Caco-2 (cell line): ENCODE measurements at places on chromosomes 5 and 9.

GRCh38 chr9:133528001-133528875 is 3.5 kb upstream of the MYMK start:
- DNase-seq = no peak

DNA sequence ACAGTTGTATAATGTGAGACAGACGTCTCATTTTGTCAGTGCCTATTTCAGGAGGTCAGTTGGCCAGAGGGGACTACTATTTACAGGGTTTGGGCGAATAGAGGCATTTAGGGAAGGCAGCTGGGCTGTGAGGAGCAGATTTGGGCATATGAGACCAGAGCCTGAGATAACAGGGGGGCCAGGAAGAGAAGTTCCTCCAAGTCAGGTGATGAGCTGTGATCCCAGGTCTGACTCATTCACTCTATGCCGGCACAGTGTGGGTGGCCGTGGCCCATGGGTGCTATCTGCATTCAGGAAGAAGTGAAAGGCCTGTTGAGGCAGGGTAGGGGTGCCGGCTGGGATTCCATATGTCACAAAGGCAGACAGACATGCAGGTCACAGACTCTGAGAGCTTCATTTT is 142.8 kb downstream of the PDZD2 start:
- DNase-seq = no peak

- no peak for DNase-seq
Measured at GRCh38 chr5:54610197-54610944, 92.8 kb downstream of the SNX18 start.

- DNase-seq = no peak
Measured at GRCh38 chr9:98018347-98018746, 35.2 kb downstream of the ANP32B start.

GRCh38 chr5:15645381-15646160 is 145.6 kb downstream of the FBXL7 start:
- no peak for DNase-seq

DNA sequence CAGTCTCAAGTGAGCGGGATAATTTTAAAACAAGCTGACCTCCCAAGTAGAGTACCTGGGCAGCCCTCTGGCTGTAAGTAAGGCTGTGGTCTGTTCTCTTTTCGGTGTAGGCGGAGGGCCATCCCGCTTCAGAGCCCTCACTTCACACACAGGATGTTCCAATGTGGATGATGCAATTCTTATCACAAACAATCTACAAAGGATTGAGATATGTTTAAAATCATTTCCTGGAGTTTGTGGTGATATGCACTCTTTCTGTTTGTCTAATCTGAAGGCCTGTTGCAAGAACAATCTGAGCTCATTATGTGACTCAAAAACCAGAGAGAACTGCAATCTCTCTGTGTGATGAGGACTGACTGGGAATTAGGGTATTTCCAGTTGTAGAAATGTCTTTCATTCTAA is 42.5 kb downstream of the ITGA2 start:
- DNase-seq = no peak

- DNase-seq = no peak
Measured at GRCh38 chr9:77707383-77708063, 59.4 kb upstream of the GNA14 start.

- no peak for DNase-seq
Measured at GRCh38 chr5:51024263-51024662, 357.8 kb downstream of the PARP8 start.

- no peak for DNase-seq
Measured at GRCh38 chr5:73153513-73153912, 19.5 kb upstream of the TMEM174 start.

DNA sequence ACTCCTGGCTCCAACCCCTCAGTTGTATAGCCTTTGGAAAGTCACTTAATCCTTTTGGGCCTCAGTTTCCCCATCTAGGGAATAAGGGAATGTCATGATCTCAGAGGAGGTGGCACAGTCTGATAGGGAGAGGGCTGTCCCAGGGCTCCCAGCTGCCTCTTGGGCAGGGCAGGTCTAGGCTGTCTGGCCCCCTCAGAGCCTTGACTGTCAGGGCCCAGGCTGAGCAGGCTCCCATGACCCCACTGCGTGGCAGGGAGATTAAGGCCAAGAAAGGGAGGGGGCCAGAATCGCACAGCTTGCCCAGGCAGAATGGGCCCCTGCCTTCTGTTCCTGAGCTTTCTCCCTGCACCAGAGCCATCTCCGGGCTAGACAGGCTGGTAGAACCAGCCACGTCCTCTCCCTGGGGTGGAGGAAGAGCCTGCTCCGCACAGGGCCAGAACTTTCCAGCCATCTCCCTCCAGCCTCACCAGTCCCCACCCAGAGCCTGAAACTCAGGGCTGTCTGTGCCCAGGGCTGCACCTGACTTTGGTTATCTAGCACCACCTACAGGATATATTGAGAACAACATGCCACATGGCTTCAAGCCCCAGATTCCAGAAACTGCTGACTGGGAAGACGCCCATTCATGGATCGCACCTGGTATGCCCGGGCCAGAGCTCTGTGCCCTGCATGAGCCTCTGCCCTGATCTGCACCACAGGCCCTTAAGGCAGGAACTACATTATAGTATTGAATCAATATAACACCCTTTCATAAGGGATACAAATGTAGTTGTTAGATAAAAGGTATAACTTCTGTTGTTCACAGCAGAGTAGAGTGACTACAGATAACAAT is 32.1 kb downstream of the NAIF1 start:
- DNase-seq = peak; percentile 80

GRCh38 chr5:117102591-117102990 is 528.0 kb upstream of the SEMA6A start:
- no peak for DNase-seq

GRCh38 chr5:64814073-64814472 is 45.3 kb downstream of the CWC27 start:
- DNase-seq = no peak

DNA sequence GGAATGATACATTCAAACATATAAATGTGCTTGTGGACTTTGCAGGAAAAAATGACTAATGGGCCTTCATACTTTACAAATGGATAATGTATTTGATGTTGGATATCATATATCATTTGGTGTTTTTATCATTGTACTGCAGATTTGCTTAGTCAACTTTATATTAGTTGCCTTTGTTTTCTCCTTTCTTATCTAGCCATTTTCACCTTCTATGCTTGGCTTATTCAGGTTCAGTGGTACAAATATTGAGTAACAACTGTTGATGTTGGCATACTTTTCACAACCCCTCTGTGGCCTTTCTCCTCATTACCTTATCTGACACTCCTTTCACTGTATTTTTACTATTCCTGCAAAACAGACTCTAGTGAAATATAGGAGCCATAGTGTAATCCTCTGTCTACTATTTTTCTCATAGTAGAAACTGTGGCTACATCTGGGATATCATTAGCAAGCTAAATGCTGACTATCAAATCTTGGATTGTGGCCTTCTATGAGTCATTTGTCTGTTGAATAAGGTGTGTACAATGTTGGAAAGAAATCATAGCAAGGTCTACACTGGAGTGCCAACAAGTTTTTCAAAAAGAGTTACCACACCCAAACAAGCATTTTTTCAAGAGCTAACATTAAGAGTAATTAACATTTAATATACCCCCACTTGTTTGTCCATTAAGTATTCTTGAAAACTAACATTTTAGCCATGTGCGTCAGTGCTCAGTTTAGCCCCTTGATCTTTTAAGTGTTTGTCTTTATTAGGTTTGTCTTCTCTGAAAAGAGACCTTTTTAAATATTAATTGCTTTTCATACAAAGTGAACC is 330.1 kb downstream of the ADGRV1 start:
- no peak for DNase-seq

- DNase-seq = no peak
Measured at GRCh38 chr5:117624201-117624600, 1049.6 kb upstream of the SEMA6A start.

DNA sequence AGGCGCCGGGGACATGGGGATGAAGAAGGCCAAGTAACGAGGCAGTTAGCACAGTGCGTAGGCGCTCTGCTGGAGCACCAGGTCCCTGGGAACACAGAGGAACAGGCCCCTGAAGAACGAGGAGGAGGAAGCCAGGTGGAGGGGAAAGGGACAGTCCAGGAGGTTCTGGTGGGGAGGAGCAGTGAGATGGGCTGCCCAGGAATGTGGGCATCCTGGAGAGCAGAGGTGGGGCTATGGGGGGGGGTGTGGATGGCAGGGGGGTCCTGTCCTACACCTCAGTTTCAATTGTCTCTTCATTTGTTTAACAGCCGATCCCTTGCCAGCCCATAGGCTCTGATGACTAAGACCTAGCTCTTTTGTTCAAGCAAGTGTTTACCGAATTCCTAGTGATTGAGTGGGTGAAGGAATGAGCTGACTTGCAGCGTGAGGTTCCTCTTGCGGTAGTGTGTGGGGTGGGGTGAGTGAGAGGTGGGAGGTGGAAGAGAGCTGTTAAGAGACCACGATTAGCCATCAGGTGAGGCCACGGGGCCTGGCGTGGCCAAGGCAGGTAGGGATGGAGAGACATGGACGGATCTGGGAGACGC is 8.4 kb upstream of the PHYHD1 start:
- DNase-seq = peak; percentile 52

DNA sequence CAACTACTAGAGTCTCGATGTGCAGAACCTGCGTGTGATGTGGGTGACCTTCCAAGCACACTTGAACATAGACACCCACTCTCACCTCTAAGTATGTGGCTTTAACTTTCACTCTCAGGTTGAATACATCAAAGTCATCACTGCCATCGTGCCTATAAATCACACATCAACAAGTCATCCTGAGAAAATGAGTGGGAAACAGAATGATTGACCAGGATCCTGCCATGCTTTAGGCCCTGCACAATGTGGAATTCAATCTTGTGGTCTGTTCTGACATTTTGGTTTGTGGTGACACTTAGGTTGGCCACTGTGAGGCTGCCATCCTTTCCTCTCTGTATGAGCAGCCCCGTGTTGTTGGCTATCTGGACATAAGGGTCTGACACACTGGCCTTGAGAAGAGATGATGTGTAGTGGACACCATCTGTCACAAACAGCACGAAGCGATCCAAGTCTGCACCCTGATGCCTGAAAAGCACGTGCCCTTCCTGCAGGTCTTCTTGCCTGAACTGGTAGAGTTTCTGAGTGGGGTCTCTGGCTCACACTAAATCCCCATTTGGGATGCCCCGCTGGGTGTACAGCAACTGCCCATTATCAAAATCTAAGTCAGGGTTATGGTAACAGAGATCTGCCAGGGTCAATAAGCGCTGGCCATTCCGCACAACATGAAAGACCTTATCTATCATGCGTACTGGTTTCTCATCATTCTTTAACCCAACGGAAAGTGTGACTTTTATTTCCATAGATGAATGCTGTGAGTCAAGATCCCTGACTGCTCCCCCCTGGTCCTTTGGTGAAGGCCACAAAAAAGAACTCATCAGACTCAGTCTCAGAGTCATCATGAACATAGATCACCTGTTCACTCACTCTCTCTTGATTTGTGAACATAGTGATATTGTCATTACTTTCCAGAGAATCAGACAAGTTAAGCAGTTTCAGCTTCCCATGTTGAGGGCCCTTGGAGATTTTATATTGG is 116.6 kb downstream of the ESM1 start:
- DNase-seq = no peak

DNA sequence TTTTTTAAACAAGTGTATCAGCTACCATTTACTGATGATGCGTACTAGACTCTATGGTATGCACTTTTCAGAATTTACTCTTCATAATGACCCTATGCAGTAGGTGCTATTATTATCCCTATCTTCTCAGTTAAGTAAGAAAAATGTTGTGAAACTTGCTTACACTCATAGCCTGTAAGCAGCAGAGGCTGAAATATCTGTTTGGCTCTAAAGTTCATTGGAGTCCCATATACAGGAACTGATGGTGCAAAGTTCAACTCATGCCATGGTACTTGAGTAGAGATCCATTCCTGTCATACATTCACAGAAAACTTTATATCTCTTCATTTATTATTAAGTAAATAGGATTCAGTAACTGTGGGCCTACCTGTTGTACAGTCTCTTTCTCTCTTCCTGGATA is 41.4 kb upstream of the CCDC112 start:
- DNase-seq = peak; percentile 5

GRCh38 chr9:27880635-27881034 is 307.4 kb upstream of the C9orf72 start:
- no peak for DNase-seq

DNA sequence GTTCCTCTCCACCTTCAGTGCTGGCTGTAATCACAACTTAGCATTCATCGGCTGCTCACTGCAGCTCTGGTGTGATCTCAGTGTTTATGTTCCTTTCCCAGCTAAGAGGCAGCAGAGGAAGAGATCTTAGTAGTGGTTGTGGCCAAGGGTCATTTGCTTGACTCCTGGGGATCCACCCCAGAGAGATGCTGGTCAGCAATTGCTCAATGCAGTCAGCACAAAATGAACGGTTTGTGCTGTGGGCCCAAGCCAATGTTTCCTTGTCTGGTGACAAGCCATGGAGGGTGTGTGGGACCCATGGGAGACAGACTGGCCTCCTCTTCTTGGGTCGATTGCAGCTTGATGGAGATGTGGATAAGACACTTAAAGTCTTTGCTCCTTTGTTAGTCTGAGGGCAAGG is 16.1 kb upstream of the FRMD3 start:
- no peak for DNase-seq

GRCh38 chr9:92980085-92980745 is 32.9 kb downstream of the FGD3 start:
- DNase-seq = no peak

GRCh38 chr5:57575839-57576238 is 93.2 kb upstream of the ACTBL2 start:
- no peak for DNase-seq

- no peak for DNase-seq
Measured at GRCh38 chr9:6051511-6051950, 36.1 kb upstream of the RANBP6 start.

GRCh38 chr5:133387621-133388020 is 224.7 kb downstream of the FSTL4 start:
- no peak for DNase-seq

DNA sequence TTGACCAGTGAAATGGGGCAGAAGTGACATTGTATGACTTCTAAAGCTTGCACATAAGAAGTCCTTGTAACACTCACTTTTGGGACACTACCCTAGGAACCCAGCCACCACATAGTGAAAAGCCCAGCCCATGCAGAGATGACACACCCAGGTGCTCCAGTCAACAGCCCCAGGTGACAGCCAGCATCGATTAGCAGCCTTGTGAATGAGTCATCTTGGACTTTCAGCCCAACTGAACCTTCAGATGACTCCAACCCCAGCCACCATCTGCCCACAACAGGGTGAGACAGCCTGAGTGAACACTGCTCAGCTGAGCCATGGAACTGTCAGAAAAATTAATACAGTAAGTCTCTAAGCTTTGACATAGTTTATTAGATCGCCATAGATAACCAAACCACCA is 458.6 kb downstream of the ZSWIM6 start:
- peak; percentile 48 for DNase-seq

DNA sequence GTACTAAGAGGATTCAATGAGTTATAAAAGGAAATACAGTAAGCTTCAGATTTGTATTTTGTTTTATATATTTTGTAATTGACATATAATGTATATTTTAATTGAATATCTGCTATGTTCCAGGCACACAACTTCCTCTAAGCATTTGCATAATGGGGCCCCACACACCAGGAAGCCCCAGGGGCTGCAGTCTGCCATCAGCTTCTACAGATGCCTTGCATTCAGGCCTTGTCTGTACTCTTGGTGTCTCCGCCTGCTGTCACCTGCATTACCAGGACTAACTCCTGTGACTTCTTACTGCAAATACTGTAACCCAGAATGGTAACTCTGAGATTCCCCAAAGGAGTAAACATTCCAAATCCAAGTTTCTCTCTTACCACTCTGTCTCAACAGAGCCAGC is 20.6 kb downstream of the ARL15 start:
- no peak for DNase-seq
